Transverse colon (tissue), 4 donors: ENCODE measurements at places on chromosomes 5 and 9. TPM values are rescaled to one million over a fixed set of nuclear protein-coding genes. Genes with fewer than 3 reads are reported as not detected.

DNA sequence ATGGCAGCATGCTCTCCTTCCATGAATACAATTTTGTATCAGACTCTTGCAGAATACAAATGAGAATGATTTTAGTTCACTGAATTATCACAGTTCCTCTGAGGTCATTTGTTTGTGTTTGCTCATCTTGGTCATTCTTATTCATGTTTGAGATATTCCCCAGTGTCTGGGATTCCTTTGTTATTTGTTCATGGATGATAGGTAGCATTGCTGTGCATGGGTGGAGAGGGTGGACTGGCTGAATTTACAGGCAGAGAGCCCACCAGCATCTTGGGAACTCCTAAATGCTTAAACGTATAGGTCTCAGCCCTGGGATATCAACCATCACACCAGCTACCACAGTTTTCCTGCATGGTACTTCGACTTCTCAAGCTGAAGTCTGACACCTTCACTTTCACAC, 459.8 kb downstream of the CCDC171 start:
- H3K36me3 ChIP-seq: no peaks in the 10 kb centered on the region
- DNase-seq: no peak
- H3K27ac ChIP-seq: no peak overlapping the region
- no peaks in the 10 kb centered on the region for H3K27me3 ChIP-seq
- H3K4me3 ChIP-seq: no peak overlapping the region

GRCh38 chr9:91361291-91362050, at the start of gene AUH:
Gene AUH, minus strand, starts transcription at chr9:91361918. Its CDS starts 29 bp downstream, at chr9:91361889.
- no peaks in the 10 kb centered on the region for H3K27me3 ChIP-seq
- H3K36me3 ChIP-seq: no peaks in the 10 kb centered on the region
- peaks cover 19% of the 10 kb centered on the region for H3K4me1 ChIP-seq
- DNase-seq: peak; percentile 91
- H3K27ac ChIP-seq: peak within 1 kb of the TSS; percentile 94

GRCh38 chr5:112143690-112144089, 275.4 kb downstream of the EPB41L4A start:
- H3K27ac ChIP-seq: no peak overlapping the region
- H3K36me3 ChIP-seq: no peaks in the 10 kb centered on the region
- no peak overlapping the region for H3K4me3 ChIP-seq
- H3K27me3 ChIP-seq: no peaks in the 10 kb centered on the region
- H3K4me1 ChIP-seq: no peaks in the 10 kb centered on the region
- no peak for DNase-seq

DNA sequence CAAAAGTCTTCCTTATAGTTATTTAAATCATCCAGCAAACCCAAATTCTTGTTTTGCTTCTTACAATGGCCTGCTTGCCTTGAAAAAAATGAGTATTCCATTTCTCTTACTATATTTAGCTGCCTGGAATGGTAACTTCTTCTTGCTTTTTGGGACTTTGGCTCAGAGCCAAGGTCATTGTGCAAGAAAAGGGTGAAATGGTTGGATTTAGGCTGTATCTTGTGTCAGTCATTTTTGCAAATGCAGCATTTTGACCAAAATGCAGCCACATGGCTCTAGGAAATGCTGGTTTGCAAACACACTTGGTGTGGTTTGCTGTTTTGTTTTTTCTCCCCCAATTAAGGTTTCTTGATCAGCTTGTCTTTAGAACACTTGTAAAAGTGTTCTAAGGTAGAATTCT, 133.3 kb upstream of the ELL2 start:
- H3K27ac ChIP-seq: no peak overlapping the region
- H3K4me3 ChIP-seq: no peak overlapping the region
- no peaks in the 10 kb centered on the region for H3K36me3 ChIP-seq
- DNase-seq: no peak
- H3K4me1 ChIP-seq: no peaks in the 10 kb centered on the region

GRCh38 chr5:151108566-151108965, 27.7 kb upstream of the TNIP1 start:
- no peak for DNase-seq
- no peak overlapping the region for H3K4me3 ChIP-seq
- H3K27me3 ChIP-seq: no peaks in the 10 kb centered on the region
- H3K27ac ChIP-seq: peak overlapping the region; percentile 83

DNA sequence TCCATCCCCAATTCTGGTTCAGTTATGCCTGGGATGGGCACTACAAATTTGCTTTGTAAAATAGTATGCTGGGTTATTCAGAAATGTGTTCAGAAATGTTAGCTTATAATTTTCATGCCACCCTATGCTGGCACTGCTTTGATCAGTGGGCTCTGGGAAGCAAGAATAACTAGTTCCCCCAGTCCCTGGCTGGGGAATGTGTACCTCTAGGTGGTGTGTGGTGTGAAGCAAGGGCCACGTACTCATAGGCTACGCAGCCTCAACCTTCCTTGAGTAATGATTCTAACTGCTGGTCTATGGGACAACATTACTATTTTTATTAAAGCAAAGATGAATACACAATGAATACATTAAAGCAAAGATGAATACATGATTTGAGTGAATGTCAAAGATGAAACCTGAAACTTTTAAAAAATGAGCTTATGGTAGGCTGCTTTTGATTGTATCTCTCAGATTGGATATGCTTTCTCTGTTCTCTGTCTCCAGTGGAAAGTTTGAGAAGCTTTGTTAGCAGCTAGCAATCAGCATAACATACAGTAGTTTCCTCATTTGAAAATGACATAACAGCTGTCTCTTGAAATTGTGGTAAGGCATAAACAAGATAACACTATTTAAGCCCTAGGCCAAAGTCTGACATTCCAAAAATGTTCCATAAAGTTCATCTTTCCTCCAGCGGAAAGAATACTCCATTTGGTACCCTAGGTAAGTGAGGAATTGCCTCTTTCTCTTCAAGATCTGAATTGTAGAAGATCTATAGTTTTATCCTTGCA, 174.7 kb upstream of the NFIB start:
- no peaks in the 10 kb centered on the region for H3K36me3 ChIP-seq
- H3K27ac ChIP-seq: no peak overlapping the region
- no peaks in the 10 kb centered on the region for H3K4me1 ChIP-seq
- no peak for DNase-seq
- no peak overlapping the region for H3K4me3 ChIP-seq

DNA sequence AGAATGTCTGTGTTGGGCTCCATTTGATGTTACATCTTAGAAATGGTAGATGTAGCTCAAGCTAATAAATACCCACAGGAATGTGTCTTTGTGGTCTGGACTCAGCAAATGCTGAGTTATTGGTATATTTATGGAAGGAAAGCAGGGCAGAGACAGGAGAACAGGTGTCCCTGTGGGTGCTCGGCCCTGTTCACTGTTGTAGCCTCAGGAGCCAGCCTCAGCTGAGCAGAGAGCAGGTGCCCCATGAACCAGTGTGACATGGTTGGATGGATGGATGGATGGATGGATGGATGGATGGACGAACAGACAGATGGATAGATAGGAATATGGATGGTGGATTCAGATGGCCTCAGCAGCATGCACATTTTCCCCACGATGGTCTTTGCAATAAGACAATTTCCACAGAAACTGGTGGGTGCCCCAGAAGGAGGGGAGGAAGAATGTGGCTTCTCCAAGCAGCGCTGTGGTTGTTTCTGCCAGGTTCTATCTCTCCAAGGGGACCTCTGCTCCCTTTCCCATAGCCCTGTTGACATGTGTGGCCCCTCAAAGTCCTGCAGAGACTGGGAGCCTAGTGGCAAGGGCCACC, 8.2 kb upstream of the IRF1 start:
- peak overlapping the region; percentile 99 for H3K27ac ChIP-seq
- DNase-seq: no peak
- no peaks in the 10 kb centered on the region for H3K27me3 ChIP-seq
- no peak overlapping the region for H3K4me3 ChIP-seq

GRCh38 chr5:52255308-52255707, 532.4 kb upstream of the ITGA1 start:
- H3K4me3 ChIP-seq: no peak overlapping the region
- H3K27me3 ChIP-seq: no peaks in the 10 kb centered on the region
- no peaks in the 10 kb centered on the region for H3K4me1 ChIP-seq

GRCh38 chr9:74413876-74414275, 83.3 kb upstream of the RORB start:
- H3K4me3 ChIP-seq: no peak overlapping the region
- no peaks in the 10 kb centered on the region for H3K27me3 ChIP-seq

- peaks cover 44% of the 10 kb centered on the region for H3K4me1 ChIP-seq
- H3K27ac ChIP-seq: peak overlapping the region; percentile 95
Measured at GRCh38 chr9:91191411-91192380, 170.0 kb downstream of the AUH start.

DNA sequence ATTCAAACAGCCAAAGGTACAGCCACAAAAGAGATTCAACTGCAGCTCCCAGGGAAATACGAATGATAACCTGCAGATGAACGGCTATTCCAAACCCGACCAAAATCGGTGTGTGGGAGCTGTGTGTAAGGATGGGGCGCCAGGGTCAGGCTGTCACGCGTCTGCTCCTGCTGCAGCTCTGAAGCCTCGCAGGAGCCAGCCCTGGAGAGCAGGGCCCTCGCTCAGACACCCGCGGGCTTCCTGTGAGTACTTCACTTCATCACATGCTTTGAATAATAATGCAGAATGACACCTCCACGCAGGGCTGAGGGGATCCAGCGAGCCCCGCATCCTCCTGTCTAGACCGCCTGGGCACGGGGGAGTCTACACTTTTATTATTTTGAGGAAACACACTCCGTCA, 307.5 kb upstream of the IRX2 start:
- DNase-seq: no peak
- no peaks in the 10 kb centered on the region for H3K4me1 ChIP-seq
- H3K27ac ChIP-seq: no peak overlapping the region

DNA sequence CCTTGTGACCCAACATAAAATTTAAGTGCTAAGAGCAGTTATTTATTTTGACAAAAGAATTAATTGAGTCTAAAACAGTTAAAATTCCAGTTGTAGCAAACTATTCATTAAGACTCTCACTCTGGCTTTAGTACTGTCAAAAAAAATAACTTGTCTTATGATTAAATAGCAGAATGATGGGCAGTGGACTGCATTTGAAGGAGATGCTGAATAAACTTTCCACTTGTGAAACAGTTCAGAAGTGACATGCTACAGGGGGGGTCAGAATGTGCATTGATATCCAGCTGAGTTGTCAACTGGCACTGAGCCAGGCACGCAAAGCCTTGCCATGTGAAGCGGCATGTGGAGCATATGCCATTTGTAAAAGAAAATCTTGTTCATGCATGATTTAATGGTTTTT, 76.0 kb downstream of the FCHO2 start:
- H3K36me3 ChIP-seq: no peaks in the 10 kb centered on the region
- no peaks in the 10 kb centered on the region for H3K4me1 ChIP-seq
- no peak for DNase-seq
- H3K4me3 ChIP-seq: no peak overlapping the region
- H3K27me3 ChIP-seq: no peaks in the 10 kb centered on the region

DNA sequence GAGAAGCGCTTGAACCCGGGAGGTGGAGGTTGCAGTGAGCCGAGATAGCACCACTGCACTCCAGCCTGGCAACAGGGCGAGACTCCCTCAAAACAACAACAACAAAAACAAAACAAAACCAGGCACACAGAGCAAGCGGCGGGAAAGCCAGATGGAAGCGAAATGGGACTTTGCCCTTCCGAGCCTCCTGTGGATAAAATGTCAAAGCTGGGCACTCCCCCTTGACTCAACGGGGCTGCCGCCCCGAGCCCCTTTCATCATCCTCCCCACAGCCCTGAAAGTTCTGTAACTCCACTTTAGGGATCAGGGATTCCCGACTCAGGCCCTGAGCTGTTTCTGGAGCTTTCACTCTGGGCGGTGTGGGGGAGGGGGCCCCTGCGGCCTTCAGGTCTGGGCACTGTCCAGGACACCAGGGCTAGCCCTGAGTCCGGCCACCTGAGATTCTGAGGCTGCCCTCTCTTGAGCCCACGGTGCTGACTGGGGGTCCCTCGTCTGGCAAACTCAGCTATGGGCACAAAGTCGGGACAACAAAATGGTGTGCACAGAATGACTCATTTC, 30.6 kb upstream of the OBP2B start:
- no peaks in the 10 kb centered on the region for H3K36me3 ChIP-seq
- H3K27me3 ChIP-seq: no peaks in the 10 kb centered on the region
- peaks cover 34% of the 10 kb centered on the region for H3K4me1 ChIP-seq
- H3K4me3 ChIP-seq: no peak overlapping the region

DNA sequence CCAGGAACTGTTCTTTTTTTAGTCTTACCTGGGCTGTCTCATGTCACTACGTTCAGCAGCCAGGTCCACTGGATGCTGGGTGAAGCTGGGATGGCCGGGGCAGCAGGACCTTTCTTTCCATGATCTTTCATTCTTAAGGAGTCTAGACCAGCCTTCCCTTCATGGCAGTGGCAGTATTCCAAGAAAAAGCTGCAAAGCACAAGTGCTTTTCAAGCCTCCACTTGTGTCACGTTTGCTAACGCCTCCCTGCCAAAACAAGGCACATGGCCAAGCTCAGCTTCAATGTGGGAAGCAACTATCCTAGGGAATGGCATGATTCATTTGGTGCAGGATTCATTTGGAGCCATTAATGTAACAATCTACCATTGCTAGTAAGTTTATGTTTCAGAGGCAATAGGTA, 94.8 kb downstream of the RCL1 start:
- H3K36me3 ChIP-seq: no peaks in the 10 kb centered on the region
- H3K4me1 ChIP-seq: no peaks in the 10 kb centered on the region
- DNase-seq: no peak
- H3K27ac ChIP-seq: no peak overlapping the region

- H3K27me3 ChIP-seq: no peaks in the 10 kb centered on the region
- H3K27ac ChIP-seq: no peak overlapping the region
- DNase-seq: no peak
- no peaks in the 10 kb centered on the region for H3K4me1 ChIP-seq
- no peak overlapping the region for H3K4me3 ChIP-seq
Measured at GRCh38 chr9:75063556-75064305, 24.2 kb downstream of the NMRK1 start.

- no peak for DNase-seq
- peaks cover 16% of the 10 kb centered on the region for H3K27me3 ChIP-seq
- H3K27ac ChIP-seq: no peak overlapping the region
- no peak overlapping the region for H3K4me3 ChIP-seq
- no peaks in the 10 kb centered on the region for H3K4me1 ChIP-seq
- no peaks in the 10 kb centered on the region for H3K36me3 ChIP-seq
Measured at GRCh38 chr5:151923866-151924476, 680 bp downstream of the GLRA1 start.

DNA sequence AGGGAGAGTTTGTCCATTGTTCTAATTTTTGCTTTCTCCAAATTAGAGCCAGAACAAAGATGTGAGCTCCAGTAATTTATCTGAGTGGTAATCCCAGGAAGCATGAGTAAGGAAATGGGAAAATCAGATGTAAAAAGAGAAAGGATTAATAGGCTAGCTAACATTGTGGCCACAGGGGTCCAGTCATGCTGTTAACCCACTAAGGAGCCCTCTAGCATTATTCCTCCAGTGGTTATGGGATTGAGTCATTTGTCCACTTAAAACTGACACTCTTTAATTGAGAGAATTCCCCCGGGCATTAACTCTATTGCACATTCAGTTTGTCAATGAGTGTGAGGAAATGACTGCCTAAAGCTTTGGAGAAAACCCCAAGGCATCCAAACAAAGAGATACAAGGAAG, 700.3 kb upstream of the TYRP1 start:
- H3K27ac ChIP-seq: no peak overlapping the region
- DNase-seq: no peak

- no peak overlapping the region for H3K27ac ChIP-seq
- peaks cover 48% of the 10 kb centered on the region for H3K4me1 ChIP-seq
- H3K4me3 ChIP-seq: no peak overlapping the region
- H3K27me3 ChIP-seq: no peaks in the 10 kb centered on the region
Measured at GRCh38 chr5:65822710-65823109, 100.7 kb downstream of the NLN start.

- H3K36me3 ChIP-seq: no peaks in the 10 kb centered on the region
- H3K4me3 ChIP-seq: no peak overlapping the region
- no peaks in the 10 kb centered on the region for H3K27me3 ChIP-seq
Measured at GRCh38 chr9:133253268-133253667, 21.7 kb downstream of the ABO start.

C5orf58 gene
- total RNA-seq: not detected

C8G gene
- 6.4 TPM for total RNA-seq

SLC6A3 gene
- total RNA-seq: not detected

TOR1B gene
- 49.0 TPM for total RNA-seq
